Forelimb muscle (tissue), 1 donor: ENCODE measurements at places on chromosomes 12 and 14.

GRCh38 chr12:103830730-103831320 lies 10.2 kb downstream of the NT5DC3 start:
- no peak for DNase-seq

- DNase-seq = no peak
These were observed 78.0 kb downstream of the B4GALNT3 start for GRCh38 chr12:537772-538171.

DNA sequence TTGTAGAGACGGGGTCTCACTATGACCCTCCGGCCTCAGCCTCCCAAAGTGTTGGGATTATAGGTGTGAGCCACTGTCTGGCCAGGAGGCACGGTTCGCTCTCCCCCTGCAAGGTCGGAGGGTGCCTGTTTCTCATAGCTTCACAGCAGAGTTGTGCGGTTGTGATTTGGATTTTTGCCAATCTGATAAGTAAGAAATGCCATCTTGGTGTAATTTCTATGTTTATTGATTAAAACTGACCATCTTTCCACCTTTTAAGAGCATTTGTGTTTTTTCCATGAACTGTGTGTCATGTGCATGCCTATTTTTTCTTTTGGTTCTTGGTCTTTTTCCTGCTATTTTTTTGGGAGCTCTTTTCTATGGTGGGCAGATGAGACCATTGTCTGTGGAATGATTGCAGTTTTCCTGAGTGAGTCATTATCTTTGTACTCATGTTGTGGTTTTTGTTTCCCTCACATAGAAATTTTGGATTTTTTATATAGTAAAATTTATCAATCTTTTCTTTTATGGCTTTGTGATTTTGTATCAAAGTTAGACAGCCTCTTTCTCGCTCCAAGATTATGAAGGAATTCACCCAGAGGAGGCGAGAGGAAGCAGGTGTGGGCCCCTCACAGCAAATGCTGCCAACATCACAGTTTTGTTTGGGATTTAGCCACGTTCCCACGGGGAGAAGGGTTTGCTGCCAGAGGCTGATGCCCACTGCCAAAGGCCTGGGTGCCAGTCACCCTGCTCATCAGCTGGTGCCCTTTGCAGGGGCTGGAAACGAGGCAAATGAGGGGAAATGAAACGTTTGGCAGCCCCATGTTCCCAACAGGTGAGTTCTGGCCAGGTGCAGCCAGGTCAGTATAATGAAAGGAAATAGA lies 47.2 kb downstream of the RFX4 start:
- DNase-seq = no peak

- DNase-seq = no peak
These were observed 550 bp downstream of the TEAD4 start for GRCh38 chr12:2959505-2960389.

GRCh38 chr14:52873065-52873464 lies 77.8 kb downstream of the FERMT2 start:
- no peak for DNase-seq
